ENCODE measurements at places on chromosomes 5 and 9.

DNA sequence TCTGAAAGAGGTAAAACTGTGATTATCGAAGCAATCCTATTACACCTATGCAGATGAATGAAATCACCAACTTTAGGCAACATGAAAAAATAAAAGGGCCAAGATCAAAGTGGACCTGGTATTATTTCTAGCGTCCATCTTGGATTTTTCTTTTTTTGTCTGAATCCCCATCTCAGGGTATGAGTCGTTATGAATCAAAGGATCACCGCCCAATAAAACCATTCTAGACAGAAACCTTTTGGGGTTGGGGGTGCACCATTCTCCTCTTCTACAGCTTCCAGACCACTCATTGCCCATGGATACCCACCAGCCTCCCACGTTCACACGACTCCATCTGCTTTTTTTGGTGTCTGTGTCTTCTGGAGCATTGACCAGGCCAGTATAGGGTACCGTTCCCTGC is 33.4 kb downstream of the MAP1B start:
- DNase-seq, result no peak
- no peaks in the 10 kb centered on the region for H3K4me1 ChIP-seq
- no peaks in the 10 kb centered on the region for H3K36me3 ChIP-seq
- no peaks in the 10 kb centered on the region for H3K27me3 ChIP-seq
- no peak overlapping the region for H3K4me3 ChIP-seq

GRCh38 chr5:166906991-166907713 is 1384.3 kb upstream of the WWC1 start:
- H3K27ac ChIP-seq, result no peak overlapping the region
- H3K27me3 ChIP-seq, result no peaks in the 10 kb centered on the region
- no peaks in the 10 kb centered on the region for H3K4me1 ChIP-seq
- no peak overlapping the region for H3K4me3 ChIP-seq

- H3K27me3 ChIP-seq, result no peaks in the 10 kb centered on the region
- H3K4me3 ChIP-seq, result no peak overlapping the region
- H3K27ac ChIP-seq, result no peak overlapping the region
- H3K36me3 ChIP-seq, result no peaks in the 10 kb centered on the region
Observed at GRCh38 chr9:132003896-132004295, 75.8 kb downstream of the MED27 start.

- no peak for DNase-seq
- H3K4me1 ChIP-seq, result peaks cover 33% of the 10 kb centered on the region
- no peak overlapping the region for H3K27ac ChIP-seq
- H3K27me3 ChIP-seq, result no peaks in the 10 kb centered on the region
- H3K36me3 ChIP-seq, result no peaks in the 10 kb centered on the region
- no peak overlapping the region for H3K4me3 ChIP-seq
Observed at GRCh38 chr5:78504704-78505677, 143.6 kb downstream of the LHFPL2 start.

DNA sequence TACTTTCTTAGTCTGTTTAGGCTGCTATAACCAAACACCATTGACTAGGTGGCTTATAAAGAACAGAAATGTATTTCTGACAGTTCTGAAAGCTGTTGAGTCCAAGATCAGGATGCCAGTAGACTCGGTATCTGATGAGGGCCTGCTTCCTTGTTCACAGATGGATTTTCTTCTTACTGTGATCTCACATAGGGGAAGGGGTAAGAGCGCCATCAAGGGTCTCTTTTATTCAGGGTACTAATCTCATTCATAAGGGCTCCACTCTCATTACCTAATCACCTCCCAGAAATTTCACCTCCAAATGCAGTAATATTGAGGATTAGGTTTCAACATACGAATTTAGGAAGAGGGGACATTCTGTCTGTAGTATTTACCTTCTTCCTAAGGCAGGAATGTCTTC is 384.0 kb upstream of the DMAC1 start:
- H3K27ac ChIP-seq, result no peak overlapping the region
- no peak for DNase-seq
- no peaks in the 10 kb centered on the region for H3K36me3 ChIP-seq
- no peak overlapping the region for H3K4me3 ChIP-seq
- no peaks in the 10 kb centered on the region for H3K27me3 ChIP-seq
- no peaks in the 10 kb centered on the region for H3K4me1 ChIP-seq

All from upper lobe of right lung (tissue), 1 donor.